ENCODE measurements at places on chromosomes 16 and 17. TPM values are rescaled to one million over a fixed set of nuclear protein-coding genes. Genes with fewer than 3 reads are reported as not detected.

DNA sequence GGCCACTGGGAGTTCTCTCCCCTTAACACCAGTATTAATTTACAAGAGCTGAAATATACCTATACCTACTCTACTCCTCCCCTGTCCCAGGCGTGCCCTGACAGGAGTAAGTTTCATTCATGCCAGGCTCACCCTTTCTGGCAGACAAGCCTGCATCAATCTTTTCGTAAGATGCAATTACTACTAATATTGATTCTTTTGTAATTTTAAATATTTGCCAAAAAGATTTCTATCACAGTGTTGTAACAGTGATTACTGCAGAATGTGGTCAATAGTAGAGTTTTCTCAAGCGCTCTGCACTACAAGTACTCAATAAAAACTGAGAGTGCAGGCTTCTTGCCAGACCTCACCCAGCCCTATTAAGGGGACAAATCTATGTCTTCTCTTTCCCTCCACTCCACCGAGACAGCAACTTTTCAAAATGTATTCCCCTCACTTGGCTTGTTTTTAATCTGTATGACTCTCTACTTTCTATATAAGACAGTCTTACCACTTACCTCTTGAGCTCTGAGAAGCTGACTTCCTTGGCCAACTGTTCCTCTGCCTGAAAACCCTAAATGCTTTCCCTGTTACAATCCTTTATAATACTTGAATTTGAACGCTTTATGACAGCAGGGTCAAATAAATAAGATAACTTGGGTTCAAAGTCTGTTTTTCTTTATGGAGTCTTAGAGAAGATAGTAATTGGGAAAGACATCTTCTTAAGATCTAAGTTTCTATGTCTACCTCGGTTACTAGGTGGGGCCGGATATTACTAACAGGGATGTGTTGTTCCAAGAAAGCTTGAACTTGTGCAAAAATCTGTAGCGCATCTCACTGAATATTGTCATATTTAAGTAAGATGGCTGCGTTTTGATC, at the start of gene TMIGD1:
TSS of gene TMIGD1 (minus strand) at position 555 of the 858 bp plus-strand sequence. CDS start 1,924 bp downstream, outside the sequence.
- no peak for DNase-seq

DNA sequence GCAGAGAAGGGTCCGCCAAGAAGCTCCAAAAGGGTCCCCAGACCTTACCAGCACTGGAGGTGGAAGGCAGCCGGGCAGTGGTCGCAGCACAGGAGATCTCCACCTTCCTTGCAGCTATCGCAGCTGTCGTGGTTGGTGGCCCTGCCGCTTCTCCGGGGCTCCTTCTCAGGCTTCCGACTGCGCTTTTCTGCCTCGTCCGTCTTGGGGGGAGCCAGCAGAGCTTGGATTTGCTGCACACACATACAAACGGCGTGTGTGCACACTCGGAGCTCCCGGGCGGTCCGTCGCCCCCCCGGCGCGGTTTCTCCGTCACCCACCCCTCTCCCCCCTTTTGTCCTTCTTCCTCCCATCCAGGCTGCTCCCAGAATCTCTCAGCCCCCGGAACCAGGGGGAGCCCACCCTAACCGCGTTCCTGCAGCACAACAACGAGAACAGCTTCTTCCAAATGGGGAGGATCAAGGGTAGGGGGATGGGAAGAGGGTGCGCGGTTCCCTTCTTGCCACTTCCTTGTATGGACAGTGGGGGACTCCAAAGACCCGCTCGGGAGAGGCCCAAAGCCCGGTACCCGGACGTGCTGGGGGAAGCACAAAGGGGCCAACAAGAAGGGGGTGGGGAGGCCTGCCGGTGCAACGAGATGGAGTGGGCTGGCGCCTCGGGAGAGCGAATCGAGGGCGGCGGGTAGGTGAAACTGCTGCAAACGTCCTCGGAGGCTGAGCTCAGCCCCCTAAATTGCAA, 1.1 kb downstream of the PHF12 start:
- peak; percentile 83 for DNase-seq

- DNase-seq, result no peak
Measured at GRCh38 chr17:67693811-67694210, 23.9 kb upstream of the NOL11 start.

GRCh38 chr16:68473358-68474070, 25.2 kb upstream of the SMPD3 start:
- no peak for DNase-seq

GRCh38 chr17:15319452-15320010, 21.9 kb downstream of the TEKT3 start:
- no peak for DNase-seq

- DNase-seq, result no peak
Measured at GRCh38 chr17:50331085-50331791, 14.7 kb upstream of the XYLT2 start.

DNA sequence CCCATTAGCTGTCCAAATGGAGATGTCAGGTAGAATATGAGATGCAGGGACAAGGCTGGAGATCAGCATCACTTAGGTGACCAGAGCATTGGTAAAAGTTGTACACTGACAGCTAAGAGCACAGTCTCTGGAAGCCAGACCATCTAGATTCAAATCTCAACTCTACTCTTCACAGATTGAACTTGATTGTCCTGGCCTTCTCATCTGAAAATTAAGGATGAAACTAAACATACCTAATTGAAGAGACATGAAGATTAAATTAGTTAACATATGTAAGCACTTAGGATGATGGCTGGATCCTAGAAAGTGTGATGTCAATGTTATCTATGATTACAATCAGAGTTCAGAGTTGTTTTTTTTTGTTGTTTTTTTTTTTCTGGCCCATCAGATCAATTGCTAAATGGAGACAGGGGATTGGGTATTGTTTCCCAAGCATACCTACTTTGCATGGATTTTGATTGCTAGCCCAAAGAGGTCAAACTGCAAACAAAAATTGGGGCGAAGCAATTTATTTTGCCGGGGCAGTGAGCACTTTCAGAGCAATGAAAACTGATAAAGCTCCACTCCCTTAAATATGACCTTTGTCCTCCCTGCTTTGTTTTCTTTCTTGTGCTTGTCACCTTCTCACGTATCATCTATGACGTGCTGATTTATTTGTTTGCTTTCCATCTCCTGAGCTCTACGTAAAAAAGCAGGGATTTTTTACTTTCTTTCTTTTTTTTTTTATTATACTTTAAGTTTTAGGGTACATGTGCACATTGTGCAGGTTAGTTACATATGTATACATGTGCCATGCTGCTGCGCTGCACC, 217.6 kb upstream of the CPHXL start:
- DNase-seq, result no peak

Gene MT1M
- total RNA-seq, result 1.1 TPM

DNA sequence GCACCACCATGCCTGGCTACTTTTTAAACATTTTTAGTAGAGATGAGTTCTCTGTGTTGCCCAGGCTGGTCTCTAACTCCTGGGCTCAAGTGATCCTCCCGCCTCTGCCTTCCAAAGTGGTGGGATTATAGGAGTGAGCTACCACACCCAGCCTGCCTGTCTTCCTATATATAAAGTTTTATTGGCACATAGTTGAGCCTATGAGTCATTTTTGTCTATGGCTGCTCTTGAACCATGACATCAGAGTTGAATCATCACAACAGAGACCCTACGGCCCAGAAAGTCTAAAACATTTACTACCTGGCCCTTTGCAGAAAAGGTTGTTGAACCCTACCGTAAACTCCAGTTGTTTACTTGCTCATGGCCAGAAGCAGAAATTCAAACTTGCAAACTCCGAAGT, 7.9 kb downstream of the SEPTIN12 start:
- no peak for DNase-seq

DNA sequence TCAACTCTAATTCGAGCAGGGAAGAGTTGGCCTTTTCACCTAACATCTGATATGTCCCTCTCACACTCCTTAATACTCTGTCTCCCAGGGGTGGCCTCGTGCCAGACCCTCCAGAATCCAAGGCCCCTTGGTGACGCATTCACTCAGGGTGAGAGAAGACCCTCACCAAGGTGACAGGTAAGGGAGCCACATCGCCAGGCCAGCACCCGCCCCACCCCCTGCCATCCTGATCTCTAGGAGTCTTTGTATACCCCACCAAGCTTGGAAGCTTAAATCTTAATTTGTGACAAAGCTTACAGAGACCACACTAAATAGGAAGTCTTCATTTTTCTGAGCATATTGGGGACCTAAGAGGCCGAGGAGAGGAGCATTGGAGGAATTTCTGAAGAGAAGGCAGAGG, 286.1 kb downstream of the IRF8 start:
- DNase-seq, result no peak

Gene SLC16A5
- total RNA-seq, result 40.0 TPM

- no peak for DNase-seq
Measured at GRCh38 chr17:45667591-45668171, 116.4 kb upstream of the CRHR1 start.

- DNase-seq, result no peak
Measured at GRCh38 chr17:691423-691822, 23.2 kb downstream of the VPS53 start.

- DNase-seq, result peak; percentile 16
Measured at GRCh38 chr17:47188271-47188875, 722 bp downstream of the CDC27 start.
